ENCODE measurements at places on chromosomes 6 and 20. TPM values are rescaled to one million over a fixed set of nuclear protein-coding genes. Genes with fewer than 3 reads are reported as not detected.

OR12D2 gene
- not detected for total RNA-seq

SAMD5 gene
- 12.5 TPM for total RNA-seq

MOG gene
- not detected for total RNA-seq

MOXD1 gene
- 209 TPM for total RNA-seq

DPPA5 gene
- not detected for total RNA-seq

CLVS2 gene
- total RNA-seq: 0.18 TPM

OLIG3 gene
- total RNA-seq: not detected

ESR1 gene
- total RNA-seq: 3.5 TPM

DEF6 gene
- total RNA-seq: 9.1 TPM

HINT3 gene
- total RNA-seq: 33.9 TPM

GNRH2 gene
- not detected for total RNA-seq

LY6G6D gene
- not detected for total RNA-seq

FAM184A gene
- 5.0 TPM for total RNA-seq

SEL1L2 gene
- total RNA-seq: not detected

KCNQ5 gene
- 2.0 TPM for total RNA-seq

IL17A gene
- total RNA-seq: not detected

DEFB124 gene
- not detected for total RNA-seq

POM121L2 gene
- total RNA-seq: not detected

VARS1 gene
- total RNA-seq: 38.8 TPM

MYL9 gene
- 19.2 TPM for total RNA-seq

SAMD10 gene
- 6.5 TPM for total RNA-seq

MYO6 gene
- total RNA-seq: 53.4 TPM

C20orf202 gene
- 0.47 TPM for total RNA-seq
